Right atrium auricular region (tissue), 2 donors: ENCODE measurements at places on chromosomes 13 and 19. TPM values are rescaled to one million over a fixed set of nuclear protein-coding genes. Genes with fewer than 3 reads are reported as not detected.

The IGLON5 gene
- total RNA-seq, result not detected

- DNase-seq, result no peak
Measured at GRCh38 chr13:72317346-72318109, 409.9 kb downstream of the MZT1 start.

- no peak for DNase-seq
Measured at GRCh38 chr19:46388311-46389095, 24.9 kb downstream of the CCDC8 start.

The C19orf53 gene
- total RNA-seq, result 272 TPM

GRCh38 chr19:18219911-18220631 is 6.2 kb downstream of the PDE4C start:
- no peak for DNase-seq

GRCh38 chr19:29845574-29846176 is 33.9 kb downstream of the CCNE1 start:
- DNase-seq, result no peak

DNA sequence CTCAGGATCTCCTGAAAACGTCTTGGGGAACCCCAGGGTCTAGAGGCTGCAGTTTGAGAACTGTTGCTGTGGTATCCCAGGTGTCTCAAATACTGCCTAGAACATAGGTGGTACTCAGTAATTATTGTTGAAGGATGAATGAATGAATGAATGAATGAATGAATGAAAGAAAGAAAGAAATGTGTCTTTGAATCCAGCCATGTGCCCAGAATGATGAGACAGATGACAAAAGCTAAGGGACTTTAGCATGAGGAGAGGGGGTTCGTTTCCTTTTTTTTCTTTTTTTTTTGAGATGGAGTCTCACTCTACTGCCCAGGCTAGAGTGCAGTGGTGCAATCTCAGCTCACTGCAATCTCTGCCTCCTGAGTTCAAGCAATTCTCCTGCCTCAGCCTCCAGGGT is 7.8 kb downstream of the LSR start:
- peak; percentile 5 for DNase-seq
